ENCODE measurements at places on chromosomes 2 and 18. TPM values are rescaled to one million over a fixed set of nuclear protein-coding genes. Genes with fewer than 3 reads are reported as not detected.

GRCh38 chr18:55447672-55448018, 140.3 kb downstream of the TCF4 start:
- no peak overlapping the region for H3K27ac ChIP-seq
- H3K4me1 ChIP-seq, result peaks cover 5% of the 10 kb centered on the region
- no peak for DNase-seq

DNA sequence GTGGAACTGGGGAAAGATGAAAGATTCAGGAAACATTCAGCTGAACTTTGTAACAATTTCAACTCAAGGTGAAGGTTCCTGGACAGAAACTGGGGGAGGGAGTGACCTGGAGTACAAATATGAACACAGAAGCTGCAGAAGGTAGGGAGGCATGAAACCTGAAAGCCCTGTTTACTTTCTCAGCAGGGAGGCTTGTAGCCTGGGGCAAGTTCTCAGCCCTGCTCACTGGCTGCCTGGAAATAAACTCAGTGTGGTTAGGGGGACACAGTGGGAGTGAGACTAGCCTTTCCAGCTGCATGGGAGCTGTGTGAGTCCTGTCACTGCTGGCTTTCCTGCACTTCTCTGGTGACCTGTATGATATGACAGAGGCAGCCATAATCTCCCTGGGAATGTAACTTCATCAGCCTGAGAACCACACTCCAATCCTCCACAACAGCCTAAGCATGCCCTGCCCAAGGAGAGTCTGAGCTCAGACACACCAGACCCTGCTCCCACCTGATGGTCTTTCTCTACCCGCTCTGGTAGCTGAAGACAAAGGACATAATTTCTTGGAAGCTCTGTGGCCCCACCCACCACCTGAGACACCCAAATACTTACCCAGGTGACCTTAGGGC, 77.0 kb downstream of the ZSWIM2 start:
- no peaks in the 10 kb centered on the region for H3K27me3 ChIP-seq
- no peak overlapping the region for H3K27ac ChIP-seq
- H3K36me3 ChIP-seq, result no peaks in the 10 kb centered on the region
- H3K4me3 ChIP-seq, result no peak overlapping the region
- H3K4me1 ChIP-seq, result no peaks in the 10 kb centered on the region

DNA sequence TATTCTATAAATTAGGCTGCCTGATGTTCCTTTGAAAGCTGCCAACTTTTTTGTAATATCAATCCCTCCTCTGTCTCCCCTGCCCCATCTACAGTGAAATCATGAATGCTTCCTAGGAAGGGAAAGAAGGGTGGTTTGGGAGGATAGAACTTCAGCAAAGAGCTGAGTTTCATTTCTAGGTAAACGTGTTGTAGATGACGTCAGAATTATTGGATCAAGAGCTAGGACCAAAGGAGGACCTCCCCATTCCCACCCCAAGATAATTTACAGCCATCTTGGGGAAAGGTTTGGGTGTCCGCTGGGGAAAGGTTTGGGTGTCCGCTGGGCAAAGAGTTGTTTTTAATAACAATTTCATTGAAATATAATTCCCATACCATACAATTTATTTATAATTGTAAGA, 11.2 kb upstream of the ANKRD53 start:
- H3K4me1 ChIP-seq, result no peaks in the 10 kb centered on the region
- H3K4me3 ChIP-seq, result no peak overlapping the region
- no peak overlapping the region for H3K27ac ChIP-seq
- no peaks in the 10 kb centered on the region for H3K36me3 ChIP-seq

DNA sequence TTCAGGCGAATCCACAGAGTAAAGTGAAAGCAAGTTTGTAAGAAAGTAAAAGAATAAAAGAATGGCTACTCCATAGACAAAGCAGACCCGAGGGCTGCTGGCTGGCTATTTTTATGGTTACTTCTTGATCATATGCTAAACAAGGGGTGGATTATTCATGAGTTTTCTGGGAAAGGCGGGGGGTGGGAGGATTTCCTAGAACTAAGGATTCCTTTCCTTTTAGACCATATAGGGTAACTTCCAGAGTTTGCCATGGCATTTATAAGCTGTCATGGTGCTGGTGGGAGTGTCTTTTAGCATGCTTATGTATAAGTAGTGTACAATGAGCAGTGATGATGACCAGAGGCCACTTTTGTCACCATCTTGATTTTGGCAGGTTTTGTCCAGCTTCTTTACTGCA, 59.8 kb downstream of the SLC4A3 start:
- H3K36me3 ChIP-seq, result no peaks in the 10 kb centered on the region
- H3K27me3 ChIP-seq, result no peaks in the 10 kb centered on the region
- no peak for DNase-seq
- H3K27ac ChIP-seq, result peak overlapping the region; percentile 43

DNA sequence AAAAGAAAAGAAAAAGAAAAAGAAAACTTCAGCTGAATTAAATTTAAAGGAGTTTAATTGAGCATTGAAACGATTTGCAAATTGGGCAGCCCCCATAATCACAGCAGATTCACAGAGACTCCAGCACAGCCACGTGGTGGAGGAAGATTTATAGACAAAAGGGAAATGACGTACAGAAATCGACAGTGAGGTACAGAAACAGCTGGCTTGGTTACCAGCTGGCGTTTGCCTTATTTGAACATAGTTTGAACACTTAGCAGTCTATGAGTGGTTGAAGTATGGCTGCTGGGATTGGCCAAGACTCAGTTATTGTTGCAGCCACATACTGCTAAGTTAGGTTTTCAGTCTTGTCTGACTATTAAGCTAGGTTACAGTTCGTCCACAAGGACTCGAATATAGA, 312.2 kb upstream of the SLC14A2 start:
- H3K27me3 ChIP-seq, result no peaks in the 10 kb centered on the region
- H3K27ac ChIP-seq, result no peak overlapping the region
- H3K36me3 ChIP-seq, result no peaks in the 10 kb centered on the region

DNA sequence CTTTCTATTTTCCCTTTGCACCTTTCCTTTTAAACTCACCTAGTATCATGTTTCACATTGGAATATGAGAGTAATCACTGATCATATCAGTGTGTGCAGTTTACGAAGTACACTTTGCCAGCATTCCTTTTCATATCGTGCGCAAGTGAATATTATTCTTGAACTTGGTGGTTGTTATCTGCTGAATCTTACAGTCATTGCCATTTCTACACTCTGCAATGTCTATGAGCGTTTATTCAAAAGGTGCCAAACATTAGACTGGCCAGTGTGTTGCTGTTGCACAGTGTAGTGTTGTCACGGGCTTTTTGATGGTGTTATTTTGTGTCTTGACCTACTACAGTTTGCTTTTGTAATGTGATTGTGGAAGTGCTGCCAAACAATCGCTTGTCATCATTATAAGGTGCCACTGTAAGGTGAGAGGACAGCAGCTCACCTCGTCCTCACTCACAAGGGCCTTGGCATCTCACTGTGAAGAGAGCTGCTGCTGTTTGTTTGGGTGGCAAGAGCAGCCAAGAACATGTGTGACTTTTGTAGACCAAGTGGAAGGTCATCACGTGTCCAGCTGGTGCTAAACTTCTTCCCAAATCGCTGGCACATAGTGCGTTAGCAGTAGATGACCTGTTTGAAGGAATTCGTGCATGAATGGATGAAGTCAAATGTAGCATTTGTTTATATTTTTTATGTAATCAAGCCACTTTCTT, 113.3 kb downstream of the MYO1B start:
- no peaks in the 10 kb centered on the region for H3K27me3 ChIP-seq
- no peaks in the 10 kb centered on the region for H3K36me3 ChIP-seq

GRCh38 chr2:86140969-86141392, 34.9 kb downstream of the PTCD3 start:
- no peaks in the 10 kb centered on the region for H3K4me1 ChIP-seq
- no peak for DNase-seq
- H3K36me3 ChIP-seq, result peaks cover 15% of the 10 kb centered on the region
- H3K27ac ChIP-seq, result no peak overlapping the region
- no peaks in the 10 kb centered on the region for H3K27me3 ChIP-seq

GRCh38 chr18:74977041-74977440, 231.9 kb downstream of the PTGR3 start:
- no peak overlapping the region for H3K4me3 ChIP-seq
- H3K4me1 ChIP-seq, result no peaks in the 10 kb centered on the region
- H3K27me3 ChIP-seq, result no peaks in the 10 kb centered on the region
- H3K27ac ChIP-seq, result no peak overlapping the region
- no peak for DNase-seq
- H3K36me3 ChIP-seq, result no peaks in the 10 kb centered on the region

DNA sequence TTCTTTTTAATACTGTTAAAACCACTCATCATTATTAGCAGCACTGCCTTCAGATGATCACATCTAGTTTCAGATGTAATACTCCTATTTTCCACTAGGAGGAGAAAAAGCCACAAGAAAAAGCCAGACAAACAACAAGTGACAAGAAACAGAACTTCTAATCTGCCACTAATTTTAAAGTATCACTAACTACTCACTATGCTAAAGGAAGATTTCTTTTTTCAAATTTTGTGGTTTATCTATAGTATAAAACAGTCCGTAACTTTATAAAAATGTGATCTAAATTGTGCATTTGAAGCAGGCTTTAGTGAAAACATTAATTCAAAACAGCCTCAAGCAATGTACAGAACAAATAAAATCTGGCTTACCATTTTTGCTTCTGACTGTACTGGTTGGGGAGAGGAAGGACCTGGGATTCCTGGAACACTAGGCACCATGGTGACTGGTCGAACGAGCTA, 56.8 kb downstream of the ATF2 start:
- no peaks in the 10 kb centered on the region for H3K4me1 ChIP-seq
- H3K4me3 ChIP-seq, result no peak overlapping the region
- H3K27ac ChIP-seq, result no peak overlapping the region
- no peaks in the 10 kb centered on the region for H3K27me3 ChIP-seq
- DNase-seq, result no peak

- no peak overlapping the region for H3K27ac ChIP-seq
- no peaks in the 10 kb centered on the region for H3K27me3 ChIP-seq
- H3K4me3 ChIP-seq, result no peak overlapping the region
- no peaks in the 10 kb centered on the region for H3K36me3 ChIP-seq
- DNase-seq, result no peak
These were observed 132.6 kb downstream of the MAP2 start for GRCh38 chr2:209556354-209556961.

- H3K27me3 ChIP-seq, result no peaks in the 10 kb centered on the region
- no peak overlapping the region for H3K27ac ChIP-seq
- H3K4me1 ChIP-seq, result no peaks in the 10 kb centered on the region
- no peak overlapping the region for H3K4me3 ChIP-seq
- no peak for DNase-seq
These were observed 648.1 kb downstream of the CPS1 start for GRCh38 chr2:211204456-211204855.

Gene OTOS
- not detected for total RNA-seq

Gene RTP5
- not detected for total RNA-seq

Gene ITGB6
- not detected for total RNA-seq

Gene CD28
- total RNA-seq, result 7.4 TPM

Gene EHD3
- 28.8 TPM for total RNA-seq

Gene CFC1
- not detected for total RNA-seq

Gene WDCP
- total RNA-seq, result 8.3 TPM

Gene HPCAL1
- total RNA-seq, result 21.4 TPM

Gene ASIC4
- total RNA-seq, result 0.29 TPM

Gene CACNB4
- 14.3 TPM for total RNA-seq

Measured in aorta (tissue), 5 donors.